Stimulated activated CD4-positive, alpha-beta T cell treated with anti-CD3 and anti-CD28 coated beads, TNF-alpha, amount 100 ng/mL, for 4 hours (primary cell): ENCODE measurements at places on chromosomes 2 and 18.

DNA sequence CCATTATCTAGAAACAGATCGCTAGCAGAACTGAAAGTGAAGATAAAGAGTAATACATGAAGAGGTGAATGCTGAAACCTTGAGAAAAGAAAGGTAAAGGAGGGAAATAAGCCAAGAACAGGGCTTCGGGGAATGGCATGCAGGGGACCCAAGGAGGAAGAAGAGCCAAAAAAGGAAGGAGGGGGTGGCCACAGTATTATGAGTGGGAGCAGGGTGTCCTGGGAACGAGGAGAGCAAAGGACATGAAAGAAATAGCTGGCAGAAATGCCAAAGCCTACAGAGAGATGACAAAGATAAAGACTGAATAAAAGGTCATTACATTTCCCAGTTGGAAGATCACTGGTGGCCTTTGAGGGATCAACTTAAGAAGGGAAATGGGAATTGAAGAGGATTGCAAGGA lies 82.9 kb downstream of the ACTR3 start:
- no peak for DNase-seq

GRCh38 chr2:31101701-31102100 lies 36.5 kb downstream of the GALNT14 start:
- DNase-seq, result no peak

DNA sequence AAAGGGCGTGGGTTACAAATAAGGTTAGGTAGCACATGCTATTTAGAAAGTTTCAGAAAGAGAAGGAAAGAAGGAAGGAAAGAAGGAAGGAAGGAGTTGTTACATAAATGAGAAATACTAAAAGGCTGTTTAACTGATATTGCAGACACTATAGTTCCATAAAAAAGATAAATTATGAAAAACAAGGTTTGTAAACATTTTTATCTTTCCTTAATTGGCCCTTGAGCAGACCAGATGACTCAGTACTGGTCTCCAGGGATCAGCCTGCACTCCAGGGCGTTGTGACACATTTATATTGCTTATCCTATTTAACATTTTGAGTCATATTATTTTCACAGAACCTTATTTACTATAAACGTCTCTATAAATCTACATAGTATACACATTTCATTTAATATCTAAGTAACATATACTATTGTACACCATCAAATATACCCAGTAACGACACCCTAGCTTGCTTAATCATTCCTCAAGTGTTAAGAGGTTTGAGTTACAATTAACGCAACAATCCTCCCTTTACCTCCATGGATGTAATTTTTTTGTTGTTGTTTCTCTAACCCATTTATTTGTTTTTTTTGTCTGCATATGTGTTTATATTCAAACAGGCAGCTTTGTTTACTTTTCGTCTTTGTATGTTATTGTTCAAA lies 2.8 kb upstream of the RAB31 start:
- DNase-seq, result no peak

DNA sequence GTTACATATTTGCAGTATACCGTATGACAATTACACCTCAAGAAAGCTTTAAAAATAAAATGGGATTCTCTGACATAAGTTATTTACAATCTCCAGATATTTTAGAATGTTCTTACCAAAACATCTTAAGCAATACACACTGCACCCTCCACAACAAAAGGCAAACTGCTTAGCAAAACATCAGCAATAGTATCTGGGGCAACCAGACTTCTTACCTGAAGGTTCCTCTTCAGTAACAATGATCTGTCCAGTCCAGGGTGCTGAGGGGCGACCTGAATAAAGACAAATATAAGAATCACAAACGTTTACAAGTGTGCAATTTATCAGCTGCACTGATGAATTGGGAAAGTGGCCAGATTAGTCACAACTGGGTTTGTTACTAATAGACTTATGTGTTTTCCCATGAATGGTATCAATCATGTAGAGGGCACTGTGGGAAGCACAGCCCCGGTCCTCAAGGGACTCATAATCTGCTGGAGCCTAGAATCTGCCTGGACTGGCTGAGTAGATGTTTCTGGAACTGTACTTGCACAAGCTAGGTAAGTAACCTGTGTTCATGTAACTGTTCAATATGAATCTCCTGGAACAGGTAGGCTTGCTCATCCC lies 70.7 kb downstream of the MYOM1 start:
- DNase-seq, result no peak

DNA sequence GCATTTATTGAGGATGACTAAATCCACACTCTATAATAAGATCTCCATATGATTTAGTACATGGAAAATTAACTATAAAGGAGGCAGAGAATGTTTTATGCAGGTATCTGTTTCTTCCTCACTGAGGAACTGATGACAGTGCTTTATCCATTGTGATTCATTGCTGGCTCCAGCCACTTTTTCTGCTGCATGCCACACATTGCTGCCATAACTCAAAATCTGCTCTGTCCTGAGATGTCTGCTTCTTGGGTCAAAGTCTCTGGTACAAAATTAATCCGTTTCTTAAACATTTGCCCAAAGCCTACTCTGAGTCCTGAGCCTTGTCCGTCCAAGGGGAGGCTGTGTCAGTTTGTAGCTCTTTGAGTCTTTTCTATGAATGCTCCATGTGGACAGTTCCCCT lies 15.5 kb upstream of the ARHGAP28 start:
- no peak for DNase-seq

DNA sequence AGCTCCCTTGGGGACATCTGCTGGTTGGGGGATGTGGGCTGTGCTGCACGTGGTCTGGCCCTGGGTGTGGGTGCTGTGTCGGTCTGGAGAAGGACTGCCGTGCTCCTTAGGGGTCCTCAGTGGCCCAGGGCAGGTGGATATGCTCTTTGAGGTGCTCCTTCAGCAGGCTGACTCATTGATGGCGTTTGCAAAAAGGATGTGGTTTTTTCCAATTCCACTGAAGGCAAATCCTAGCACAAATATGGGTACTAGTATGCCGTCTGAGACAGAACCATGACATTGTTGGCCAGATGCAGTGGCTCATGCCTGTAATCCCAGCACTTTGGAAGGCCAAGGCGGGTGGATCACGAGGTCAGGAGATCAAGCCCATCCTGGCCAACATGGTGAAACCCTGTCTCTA lies 3.3 kb downstream of the PPP1R7 start:
- no peak for DNase-seq

- DNase-seq, result no peak
Measured at GRCh38 chr2:27885661-27886060, 4.5 kb downstream of the RBKS start.

DNA sequence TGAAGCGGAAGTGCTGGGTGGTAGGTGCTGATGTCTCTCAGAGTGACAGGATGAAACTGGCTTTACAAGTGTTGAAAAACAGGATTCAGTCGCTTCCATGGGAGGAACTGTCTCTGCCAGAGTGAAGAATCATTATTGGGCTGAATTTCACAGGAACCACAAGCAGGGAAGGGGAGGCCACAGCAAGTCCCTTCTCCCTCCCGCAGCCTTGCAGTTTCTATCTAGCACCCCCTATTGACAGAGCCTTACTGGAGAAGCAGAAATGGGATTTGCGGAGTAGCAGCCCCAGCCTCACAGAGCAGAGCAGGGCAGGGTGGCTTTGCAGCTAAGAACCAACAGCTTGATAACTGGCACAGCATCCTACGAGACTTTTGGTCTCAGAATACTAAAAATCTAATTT lies 33.3 kb upstream of the RMP24 start:
- no peak for DNase-seq

- no peak for DNase-seq
Measured at GRCh38 chr2:154697418-154698252, 860 bp upstream of the KCNJ3 start.

DNA sequence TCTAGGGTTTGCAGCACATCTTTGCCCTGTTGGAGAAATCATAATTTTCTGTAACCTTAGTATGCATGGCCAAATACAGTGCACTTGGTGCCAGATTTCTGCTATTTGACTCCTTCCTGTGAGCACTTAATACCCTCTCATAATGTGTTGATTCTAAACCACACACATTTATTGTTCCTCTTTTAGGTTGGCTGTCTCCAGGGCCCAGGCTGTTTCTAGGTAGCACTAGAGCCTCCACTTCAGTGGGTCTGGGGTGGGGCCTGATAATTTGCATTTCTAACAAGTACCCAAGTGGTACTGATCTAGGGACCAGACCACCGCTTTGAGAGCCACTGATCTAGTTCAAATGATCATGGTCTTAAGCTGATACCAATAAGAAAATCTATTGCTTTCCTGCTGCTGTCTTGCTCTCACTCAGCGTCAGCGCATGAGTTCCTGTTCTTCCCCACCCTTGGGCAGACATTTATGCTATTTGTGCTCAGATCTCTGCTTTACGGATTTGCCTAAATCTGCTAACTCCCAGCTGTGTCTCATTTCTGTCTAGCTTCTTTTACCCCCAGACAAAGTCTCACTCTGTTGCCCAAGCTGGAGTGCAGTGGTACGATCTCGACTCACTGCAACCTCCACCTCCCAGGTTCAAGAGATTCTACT lies 7.4 kb downstream of the PTRHD1 start:
- DNase-seq, result no peak

DNA sequence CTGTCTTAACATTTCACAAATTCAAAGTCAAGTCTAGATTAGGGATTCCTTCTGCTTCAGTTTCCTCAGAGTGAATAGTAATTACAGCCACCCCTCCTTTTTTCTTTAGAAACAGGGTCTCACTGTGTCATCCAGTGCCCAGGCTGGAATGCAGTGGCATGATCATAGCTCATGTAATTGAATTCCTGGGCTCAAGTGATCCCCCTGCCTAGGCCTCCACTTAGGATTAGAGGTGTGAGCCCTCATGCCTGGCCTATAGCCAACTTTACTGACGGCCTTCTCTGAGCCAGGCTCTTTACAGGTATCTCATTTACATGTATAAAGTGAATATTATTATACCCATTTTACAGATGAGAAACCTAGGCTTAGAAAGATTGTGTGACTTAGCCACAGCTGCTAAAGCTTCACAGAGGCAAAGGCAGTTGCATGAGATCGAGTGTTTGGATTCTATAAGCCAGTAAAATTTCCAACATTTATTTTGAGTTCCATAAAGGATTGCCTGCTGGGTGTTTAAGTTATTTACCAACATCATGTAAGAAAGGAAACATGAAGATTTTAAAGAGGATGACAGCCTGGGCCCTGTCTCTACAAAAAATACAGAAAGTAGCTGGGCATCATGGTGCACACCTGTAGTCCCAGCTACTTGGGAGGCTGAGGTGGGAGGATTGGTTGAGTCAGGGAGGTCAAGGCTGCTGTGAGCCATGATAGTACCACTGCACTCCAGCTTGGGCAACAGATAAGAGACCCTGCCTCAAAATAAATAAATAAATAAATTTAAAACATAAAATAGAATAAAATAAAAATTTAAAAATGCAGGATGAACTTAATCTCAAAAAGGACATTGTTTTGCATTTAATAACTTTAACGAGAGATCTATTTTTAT lies 1.8 kb downstream of the ENOSF1 start:
- no peak for DNase-seq
